ENCODE measurements at places on chromosomes 5 and 9.

DNA sequence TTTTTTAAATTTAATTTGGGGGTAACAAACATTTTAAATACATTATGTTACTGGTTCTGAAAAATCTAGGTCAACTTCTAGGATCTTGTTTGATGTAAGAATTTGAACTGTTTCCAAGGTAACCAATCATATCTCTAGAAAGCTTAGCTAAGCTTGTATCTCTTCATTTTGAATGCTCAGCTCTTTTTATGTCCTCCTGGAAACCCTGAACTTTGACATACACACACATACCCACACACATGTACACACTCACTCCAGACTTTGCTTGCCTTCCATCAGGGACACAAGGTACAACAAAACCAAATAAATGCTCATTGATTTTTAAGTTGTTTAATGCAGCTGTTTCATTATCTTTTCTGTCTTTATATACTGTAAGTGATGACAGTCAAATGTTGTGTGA lies 178.5 kb downstream of the RAB3C start:
- no peak for DNase-seq

DNA sequence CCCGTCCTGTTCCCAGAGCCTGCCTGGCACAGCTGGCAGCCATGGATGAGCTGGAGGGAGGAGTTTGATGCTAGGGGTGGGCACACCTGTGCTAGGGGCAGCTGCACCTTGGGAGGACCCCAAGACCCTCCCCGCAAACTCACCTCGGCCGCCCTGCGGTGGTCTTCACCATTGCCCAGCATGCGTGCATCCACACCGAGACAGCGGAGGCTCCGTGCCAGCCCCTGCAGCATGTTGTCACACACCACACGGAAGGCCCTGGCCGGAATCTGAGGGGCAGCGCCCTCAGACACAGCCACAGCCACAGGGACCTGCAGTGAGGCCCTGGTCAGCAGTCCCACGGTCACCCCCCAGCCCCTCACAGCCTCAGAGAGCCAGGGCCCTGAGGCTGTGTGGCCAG lies 45.9 kb upstream of the NRARP start:
- DNase-seq: no peak

GRCh38 chr5:25439025-25439424 lies 794.2 kb upstream of the CDH10 start:
- no peak for DNase-seq

- DNase-seq: no peak
Measured at GRCh38 chr5:60333005-60333571, 366.9 kb downstream of the DEPDC1B start.

- no peak for DNase-seq
Measured at GRCh38 chr5:68344447-68345111, 129.0 kb downstream of the PIK3R1 start.

DNA sequence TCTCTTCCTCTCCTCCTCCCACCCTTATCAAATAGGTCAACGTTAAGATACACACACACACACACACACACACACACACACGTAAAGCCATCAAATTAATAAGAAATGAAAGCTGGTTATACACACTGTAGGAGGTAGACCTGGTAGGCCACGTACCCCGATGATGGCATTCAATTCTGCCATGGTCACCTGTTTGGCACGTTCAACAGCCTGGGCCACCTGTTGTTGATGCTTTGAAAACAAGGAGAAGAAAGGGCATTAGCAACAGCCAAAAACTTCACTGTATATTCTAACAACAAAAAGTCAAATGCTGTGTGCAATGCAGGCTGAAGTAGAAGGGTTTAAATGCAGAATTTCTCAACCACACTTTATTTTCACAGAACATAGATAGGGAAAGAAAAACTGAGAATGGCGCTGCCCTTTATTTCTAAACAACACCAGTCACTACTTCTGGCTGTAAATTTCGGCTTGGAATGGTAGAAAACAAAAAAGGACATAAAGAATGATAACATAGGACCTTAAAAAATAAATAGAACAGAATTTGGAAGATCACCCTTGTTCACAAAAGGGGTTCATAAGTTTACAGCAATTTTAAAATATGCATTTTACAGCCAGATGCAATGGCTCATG lies 37.2 kb downstream of the TLE1 start:
- no peak for DNase-seq

GRCh38 chr5:56003679-56004078 lies 8.9 kb upstream of the IL6ST start:
- DNase-seq: no peak

GRCh38 chr5:102678267-102679058 lies 76.6 kb upstream of the PAM start:
- no peak for DNase-seq

DNA sequence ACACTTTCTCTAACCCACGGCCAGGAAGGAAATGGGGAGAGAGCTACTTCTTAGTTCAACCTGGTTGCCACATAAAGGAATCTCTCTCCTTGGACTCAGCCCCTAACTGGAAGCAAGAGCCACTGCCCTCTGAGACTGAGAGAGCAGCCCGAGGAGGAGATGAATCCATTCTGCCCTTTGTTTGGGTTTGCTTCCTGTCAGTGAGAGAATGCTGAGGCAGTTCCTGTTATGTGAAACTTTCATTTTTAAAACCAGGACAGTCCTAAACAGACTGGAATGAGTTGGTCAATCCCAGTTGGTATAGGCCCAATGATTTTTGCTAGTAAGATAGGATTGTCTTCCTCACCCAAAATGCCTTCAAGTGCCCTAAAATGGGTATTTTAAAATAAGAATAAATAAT lies 205.1 kb downstream of the NTRK2 start:
- no peak for DNase-seq

DNA sequence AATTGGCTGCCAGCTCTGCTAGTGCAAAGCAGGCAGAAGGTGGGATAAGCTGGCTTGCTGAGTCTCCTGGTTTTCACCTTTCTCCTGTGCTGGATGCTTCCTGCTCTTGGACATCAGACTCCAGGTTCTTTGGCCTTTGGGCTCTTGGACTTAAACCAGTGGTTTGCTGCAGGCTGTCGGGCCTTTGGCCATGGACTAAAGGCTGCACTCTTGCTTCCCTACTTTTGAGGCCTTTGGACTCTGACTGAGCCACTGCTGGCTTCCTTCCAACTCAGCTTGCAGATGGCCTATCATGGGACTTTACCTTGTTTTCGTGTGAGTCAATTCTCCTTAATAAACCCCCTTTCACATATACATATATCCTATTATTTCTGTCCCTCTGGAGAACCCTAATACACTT lies 1293.9 kb upstream of the CDH6 start:
- DNase-seq: no peak

- no peak for DNase-seq
Measured at GRCh38 chr9:110214090-110214489, 6.1 kb upstream of the C9orf152 start.

- DNase-seq: no peak
Measured at GRCh38 chr5:169178754-169179153, 122.2 kb downstream of the SLIT3 start.

DNA sequence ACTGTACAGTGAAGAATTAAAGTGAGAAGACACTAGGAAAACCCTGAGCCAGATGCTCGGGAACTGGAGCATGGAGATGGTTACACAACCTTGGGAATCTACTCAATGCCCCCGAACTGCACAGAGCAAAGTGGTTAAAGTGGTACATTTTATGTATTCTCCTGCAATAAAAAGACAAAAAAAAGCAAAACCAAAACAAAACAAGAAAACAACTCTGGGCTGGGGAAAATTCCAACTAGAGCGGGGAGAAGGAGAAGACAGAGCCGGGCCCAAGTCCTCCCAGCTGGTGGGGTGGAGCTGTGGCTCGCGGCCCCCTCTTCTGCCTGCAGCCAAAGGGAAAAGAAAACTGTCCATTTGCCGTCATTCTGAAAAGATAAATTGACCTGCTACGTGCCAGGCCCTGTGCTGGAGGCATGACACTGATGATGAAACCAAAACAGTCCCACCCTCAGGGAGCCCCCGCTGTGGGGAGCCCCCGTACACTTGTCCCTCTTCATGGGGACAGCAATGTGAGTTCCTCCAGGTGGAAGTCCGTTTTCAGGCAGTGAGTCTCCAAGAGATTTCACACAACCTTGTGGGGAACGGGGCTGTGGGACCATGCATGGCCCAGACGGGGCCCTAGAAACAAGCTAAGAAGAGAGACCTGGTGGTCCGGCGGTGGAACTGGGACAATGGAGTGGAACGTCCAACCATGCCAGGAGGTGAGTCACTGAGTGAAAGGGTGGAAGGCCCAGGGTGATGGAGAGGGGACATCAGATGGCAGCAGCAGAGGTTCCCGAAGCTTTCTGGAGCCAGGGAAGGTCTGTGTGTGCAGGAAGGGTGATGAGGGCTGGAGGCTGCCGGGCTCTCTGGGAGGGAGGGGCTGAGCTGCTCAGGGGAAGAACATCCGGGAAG lies 114.8 kb upstream of the COL5A1 start:
- DNase-seq: no peak

Data from neural progenitor cell (in vitro differentiated cells).